ENCODE measurements at places on chromosomes 1 and 21.

- no peak for DNase-seq
Measured at GRCh38 chr1:186143481-186143880, 231.6 kb downstream of the TPR start.

DNA sequence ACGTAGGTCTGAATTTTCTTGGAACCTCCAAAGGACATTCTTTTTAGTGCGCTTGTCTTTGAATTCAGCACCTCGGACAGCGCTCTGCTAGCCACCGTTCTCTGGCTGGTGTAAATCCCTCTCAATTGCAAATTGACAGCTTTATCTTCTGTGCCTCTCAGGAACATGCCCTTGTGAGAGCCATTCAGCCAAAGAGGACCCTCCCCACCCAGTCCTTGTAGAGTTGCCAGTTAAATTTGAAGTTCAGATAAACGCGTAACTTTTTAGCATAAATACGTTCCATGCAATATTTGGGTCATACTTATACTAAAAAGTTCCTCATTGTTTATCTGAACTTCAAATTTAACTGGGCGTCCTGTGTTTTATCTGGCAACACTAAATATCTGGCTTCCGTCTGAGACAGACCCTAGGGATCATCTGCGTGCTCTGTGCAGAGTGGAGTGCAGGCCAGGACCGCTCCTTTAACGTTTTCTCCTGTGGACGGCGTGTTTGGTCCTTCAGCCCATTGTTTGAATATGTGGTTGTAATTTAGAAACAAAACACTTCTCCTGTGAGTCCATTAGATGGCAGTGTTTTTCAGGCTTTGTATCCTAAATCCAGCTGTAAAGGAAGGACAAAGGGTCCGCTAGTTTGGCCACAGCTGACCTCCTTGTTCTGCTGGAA is 7.0 kb downstream of the KCNAB2 start:
- DNase-seq = no peak

- no peak for DNase-seq
Measured at GRCh38 chr21:14285147-14285761, 69.3 kb downstream of the RBM11 start.

GRCh38 chr1:34324879-34325440 is 148.3 kb downstream of the C1orf94 start:
- DNase-seq = no peak

DNA sequence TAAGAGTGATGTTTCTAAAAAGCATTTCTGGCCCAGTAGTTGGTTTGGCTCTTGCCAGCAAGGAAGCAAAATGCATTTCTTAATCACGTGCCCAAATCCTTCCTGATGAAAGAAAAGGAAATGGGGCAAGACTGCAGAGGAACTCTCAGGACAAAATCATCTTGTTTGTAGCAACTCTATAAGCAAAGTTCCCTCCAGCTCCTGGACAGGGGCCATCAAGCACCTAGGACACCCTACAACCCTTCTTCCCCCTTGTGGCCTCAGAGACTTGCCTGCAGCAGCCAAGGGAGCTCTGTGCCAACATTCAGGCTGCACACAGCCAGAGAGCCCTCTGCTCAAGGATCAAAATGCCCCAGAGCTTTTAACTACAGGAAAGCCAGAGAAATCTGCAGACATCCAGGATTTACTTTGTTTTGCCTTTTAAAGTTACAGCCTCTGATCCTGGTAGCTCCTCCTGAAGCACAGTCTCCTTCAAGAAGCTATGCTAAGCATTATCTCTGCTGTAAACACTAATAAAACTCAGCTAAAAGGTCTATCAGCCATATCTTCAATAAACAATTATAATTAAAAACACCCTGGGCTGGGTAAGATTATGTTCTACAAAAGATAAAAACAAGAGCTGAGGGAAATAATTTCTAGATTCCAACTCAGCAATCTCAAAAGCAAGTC is 105.0 kb downstream of the KIAA0319L start:
- no peak for DNase-seq

DNA sequence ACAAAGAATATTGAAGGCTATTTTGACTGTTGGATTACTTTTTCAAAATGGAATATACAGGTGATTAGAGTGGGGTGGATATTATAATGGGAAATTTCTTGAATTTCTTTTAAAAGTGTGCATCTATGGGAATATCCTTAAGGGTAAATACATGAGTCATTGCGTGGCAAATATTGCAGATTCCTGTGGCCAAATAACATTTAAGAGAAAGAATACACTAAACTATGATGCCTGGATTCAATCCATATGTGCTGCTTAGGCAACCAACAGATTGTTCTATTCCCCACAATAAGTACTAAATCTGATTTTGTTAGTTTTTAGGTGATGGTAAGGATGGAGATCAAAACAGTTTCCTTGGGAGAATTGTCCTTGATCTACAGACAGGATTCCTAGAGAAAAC is 119.5 kb downstream of the HMCN1 start:
- no peak for DNase-seq

DNA sequence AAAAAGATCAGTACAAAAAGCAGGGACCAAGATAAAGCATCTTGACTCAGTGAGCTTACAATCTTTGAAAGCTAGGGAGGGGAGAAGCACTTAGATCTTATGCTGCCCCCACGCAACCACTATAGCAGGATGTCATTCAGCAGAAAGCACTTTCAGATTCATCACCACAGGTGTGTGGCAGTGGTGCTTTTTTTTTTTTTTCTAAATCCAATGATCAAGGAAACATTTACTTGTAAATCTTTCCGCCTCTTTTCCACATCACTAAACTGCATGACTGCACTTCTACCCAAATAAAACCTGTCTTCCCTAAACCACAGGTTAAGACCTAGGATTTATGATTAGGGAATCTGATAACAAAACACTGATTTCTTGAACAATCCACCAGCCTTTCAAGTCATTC is 154.8 kb downstream of the SLC45A1 start:
- DNase-seq = no peak

- no peak for DNase-seq
Measured at GRCh38 chr1:230809256-230809990, 58.9 kb downstream of the C1orf198 start.

GRCh38 chr1:26986658-26987057 is 6.8 kb upstream of the TRNP1 start:
- no peak for DNase-seq

DNA sequence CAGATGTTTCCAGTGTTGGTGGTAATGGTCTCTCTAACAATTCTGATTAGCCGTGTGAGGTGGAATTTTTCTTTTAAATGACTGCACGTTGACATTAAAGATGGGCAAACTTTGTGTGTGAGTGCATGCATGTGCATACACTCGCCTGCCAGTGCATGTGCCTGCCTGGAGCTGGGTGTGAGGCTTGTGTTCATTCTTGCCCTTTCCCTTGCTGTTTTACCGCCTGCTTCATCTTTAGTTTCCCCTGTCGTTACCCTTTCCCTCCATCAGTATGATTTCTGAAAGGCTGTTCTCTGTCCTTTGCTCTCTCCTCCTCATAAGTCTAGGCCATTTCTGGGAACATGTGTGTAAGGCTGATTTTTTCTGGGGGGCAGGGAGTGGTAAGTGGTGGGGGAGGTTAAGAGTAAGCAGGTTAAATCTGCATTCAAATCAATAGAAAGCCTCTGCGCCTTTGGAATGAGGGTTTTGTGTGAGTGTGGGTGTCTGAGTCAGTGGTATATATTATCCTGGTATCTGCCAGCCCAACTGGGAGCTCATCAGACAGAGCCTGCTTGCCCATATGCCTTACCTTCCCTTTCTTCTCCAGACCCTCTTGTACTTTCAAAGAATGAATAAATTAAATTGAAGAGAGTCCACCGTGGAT is 112.5 kb downstream of the PBX1 start:
- DNase-seq = no peak

DNA sequence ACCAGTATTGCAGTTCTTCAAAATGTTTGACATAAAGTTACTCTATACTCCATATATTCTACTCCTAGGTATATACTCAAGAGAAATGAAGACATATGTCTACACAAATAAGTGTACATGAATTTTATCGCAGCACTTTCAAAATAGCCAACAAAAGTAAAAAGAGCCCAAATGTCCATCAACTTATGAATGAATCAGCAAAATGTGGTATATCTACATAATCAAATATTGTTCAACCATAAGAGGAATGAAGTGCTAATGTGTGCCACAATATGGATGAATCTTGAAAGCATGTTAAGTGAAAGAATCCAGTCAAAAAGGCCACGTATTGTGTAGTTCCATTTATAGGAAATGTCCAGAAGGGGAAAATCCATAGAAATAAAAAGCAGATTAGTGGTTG is 98.6 kb upstream of the F3 start:
- no peak for DNase-seq

GRCh38 chr1:19462781-19463503 is 22.4 kb downstream of the CAPZB start:
- DNase-seq = no peak

DNA sequence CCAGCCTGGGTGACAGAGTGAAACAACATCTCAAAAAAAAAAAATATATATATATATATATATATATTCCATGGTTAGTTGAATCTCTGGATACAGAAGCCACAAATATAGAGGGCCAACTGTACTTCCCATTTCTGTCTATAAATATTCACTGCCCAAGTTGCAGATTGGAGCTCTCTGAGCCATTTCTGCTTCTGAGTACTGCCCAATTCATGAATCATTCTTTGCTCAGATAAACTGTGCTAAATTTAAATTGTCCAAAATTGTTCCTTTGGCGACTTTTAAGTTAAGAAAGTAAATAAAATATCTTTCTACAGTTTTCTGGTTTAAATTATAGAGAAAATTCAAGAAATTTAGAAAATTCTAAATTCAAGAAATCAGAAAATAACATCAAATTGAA is 23.2 kb upstream of the C1orf146 start:
- DNase-seq = peak; percentile 14

- DNase-seq = no peak
Measured at GRCh38 chr1:39129514-39129913, 75.0 kb upstream of the MACF1 start.

DNA sequence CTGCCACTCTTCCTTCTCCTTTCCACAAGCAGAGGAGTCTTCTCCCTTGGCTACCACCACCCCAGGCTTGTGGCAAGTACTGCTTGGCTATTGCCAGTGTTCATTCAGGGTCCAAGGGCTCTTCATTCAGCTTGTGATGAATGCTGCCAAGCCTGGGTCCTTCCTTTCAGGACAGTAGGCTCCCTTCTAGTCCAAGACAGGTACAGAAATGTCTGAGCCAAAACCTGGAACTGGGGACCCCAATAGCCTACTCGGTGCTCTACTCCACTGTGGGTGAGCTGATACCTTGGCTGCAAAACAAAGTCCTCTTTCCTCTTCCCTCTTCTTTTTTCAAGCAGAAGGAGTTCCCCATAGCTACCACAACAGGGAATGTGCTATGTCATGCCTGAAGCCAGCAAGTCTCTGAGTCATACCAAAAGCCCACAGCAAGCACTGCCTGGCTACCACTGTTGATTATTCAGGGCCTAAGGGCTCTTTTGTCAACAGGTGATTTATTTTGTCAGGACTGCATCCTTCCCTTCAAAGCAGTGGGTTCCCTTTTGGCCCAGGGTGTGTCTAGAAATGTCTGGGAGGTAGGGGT is 268.9 kb downstream of the HHAT start:
- no peak for DNase-seq

DNA sequence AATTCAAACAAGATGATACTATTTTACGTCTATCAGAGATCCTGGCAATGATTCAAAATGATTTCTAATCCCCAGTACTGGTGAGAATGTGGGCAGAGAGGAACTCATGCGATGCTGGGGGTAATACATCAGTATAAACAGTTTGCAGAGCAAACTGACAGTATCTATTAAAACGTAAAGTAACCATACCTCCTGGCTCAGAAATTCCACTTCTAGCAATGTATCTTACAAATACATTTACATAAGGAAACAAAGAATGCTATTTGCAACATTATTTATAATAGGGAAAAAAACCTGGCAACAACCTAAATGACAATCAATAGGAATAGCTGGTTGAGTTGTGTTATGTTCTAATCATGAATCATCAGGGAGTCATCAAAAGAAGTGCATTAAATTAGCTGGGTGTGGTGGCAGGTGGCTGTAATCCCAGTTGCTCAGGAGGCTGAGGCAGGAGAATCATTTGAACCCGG is 15.9 kb downstream of the RCAN1 start:
- no peak for DNase-seq

DNA sequence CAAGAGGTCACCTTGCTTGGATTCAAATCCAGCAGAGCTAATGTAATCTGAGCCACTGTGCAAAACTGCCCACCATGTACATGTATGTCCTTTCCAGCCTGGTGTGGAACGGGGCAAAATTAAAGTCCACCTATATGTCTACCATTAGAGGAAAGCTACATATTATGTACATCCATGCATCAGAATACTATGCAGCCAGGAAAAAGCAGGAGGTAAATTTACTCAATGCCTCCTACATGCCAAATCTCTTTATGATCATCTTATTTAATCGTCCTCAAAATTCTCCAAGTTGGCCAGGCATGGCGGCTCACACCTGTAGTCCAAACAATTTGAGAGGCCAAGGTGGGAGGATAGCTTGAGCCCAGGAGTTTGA is 6.3 kb upstream of the ZNF683 start:
- DNase-seq = no peak

DNA sequence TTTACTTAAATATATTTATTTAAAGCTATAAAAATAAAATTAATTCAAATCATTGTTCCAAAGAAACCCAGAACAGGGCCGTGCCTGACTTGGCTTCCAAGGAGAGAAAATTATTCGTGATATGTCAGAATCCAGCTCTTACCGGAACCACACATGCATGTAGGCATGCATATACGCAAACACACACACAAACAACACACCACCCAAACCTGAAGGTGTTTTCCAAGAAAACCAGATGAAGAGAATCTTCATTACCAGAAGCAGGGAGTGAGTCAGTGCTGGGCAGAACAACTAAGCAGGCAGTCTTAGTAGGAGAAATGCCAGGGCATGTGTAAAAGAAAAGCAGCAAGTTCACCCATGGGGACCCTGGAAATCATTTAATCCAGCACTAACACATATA is 432.0 kb upstream of the BEND5 start:
- no peak for DNase-seq

DNA sequence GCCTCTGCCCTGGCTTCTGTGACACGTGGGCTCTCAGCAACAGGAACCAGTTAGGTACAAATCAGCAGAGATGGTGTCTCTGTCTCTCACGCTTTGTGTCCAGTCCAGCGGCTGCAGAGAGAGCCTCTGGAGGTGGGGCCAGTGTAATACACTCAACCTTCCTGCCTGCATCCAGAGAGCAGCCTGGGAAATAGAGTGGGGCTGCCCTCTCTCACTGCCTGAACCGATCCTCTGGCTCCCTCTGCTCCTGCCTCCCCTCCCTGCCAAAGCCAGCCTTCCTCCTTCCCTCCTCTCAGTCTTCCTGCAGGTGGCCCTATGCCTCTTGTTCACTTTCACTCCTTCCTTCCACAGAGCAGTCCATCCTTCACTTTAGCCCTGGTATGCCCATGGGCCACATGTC is at the start of gene ZNF648:
Gene ZNF648 (minus strand): TSS at position 119 of the 400 bp plus-strand sequence. CDS start 3,702 bp downstream, outside the sequence.
- DNase-seq = no peak

- peak; percentile 90 for DNase-seq
Measured at GRCh38 chr1:64895500-64895899, 70.8 kb downstream of the JAK1 start.

DNA sequence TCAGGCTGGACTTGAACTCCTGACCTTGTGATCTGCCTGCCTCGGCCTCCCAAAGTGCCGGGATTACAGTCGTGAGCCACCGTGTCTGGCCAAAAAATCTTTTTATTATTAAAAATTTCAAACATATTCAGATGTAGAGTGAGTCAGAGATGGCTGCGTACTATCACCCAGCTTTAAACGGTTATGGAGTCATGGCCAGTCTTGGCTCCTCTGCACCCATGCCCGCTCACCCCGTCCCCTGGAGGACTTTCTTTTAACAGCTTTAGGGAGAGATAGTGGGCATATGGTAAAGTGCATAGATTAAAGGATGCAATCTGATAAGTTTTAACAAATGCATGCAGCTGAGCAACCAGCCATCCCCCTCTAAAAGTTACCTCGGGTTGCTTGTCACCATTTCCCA is 51.8 kb downstream of the TNFRSF8 start:
- DNase-seq = no peak

Data from SIG-M5 (cell line).